Activated B cell treated with CpG ODN at 0.5 μM for 24 hours (primary cell): ENCODE measurements at places on chromosomes 13 and 19.

DNA sequence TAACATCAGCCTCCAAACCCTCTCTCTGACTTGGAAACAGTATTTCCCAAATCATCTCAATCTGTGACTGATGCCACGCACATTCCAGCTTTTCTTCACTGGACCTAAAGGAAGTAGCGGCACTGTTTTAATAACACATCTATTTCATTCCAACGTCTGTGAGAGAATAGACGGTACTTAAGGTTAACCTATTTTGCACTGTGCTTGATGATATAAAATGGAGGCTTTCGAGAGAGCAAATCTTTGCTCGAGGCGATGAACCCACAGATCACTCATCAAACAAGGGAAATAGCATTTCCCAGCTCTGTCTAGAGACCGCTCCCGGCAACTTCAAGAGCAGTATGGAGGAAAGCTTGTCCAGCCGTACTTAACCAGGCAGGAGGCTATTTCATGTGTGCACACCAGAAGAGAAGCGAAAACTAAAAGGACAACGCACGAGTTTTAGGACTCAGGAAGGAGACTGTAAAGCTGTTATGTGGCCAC, 2.9 kb downstream of the UBL3 start:
- peak overlapping the region; percentile 84 for H3K4me3 ChIP-seq
- H3K36me3 ChIP-seq = peaks cover 11% of the 10 kb centered on the region
- H3K27me3 ChIP-seq = no peaks in the 10 kb centered on the region
- no peak for DNase-seq
- H3K4me1 ChIP-seq = peaks cover 46% of the 10 kb centered on the region

DNA sequence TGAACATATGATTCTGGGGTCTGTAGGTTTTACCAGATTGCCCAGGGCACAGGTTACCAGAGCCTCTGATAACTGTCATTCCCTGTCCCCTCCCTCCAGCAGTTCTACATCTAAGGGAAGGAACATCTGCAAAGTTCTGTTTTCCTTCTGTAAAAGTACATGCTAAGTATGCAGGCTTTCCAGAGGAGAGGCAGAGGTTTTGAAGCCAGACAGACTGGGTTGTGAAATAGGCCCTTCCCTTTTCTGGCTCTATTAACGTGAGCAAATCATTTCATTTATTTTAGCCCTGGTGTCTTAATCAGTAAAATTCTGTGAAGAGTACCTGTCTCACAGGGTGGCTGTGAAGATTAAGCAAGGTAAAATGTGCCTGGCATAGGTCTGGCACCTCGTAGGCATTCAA, 66.1 kb upstream of the C1QTNF9 start:
- H3K36me3 ChIP-seq = no peaks in the 10 kb centered on the region
- H3K27ac ChIP-seq = no peak overlapping the region
- no peaks in the 10 kb centered on the region for H3K4me1 ChIP-seq
- H3K27me3 ChIP-seq = no peaks in the 10 kb centered on the region

GRCh38 chr13:28548872-28549271, 53.9 kb upstream of the FLT1 start:
- H3K4me3 ChIP-seq = no peak overlapping the region
- no peak overlapping the region for H3K27ac ChIP-seq
- peaks cover 10% of the 10 kb centered on the region for H3K27me3 ChIP-seq
- no peaks in the 10 kb centered on the region for H3K4me1 ChIP-seq
- no peaks in the 10 kb centered on the region for H3K36me3 ChIP-seq
- no peak for DNase-seq

DNA sequence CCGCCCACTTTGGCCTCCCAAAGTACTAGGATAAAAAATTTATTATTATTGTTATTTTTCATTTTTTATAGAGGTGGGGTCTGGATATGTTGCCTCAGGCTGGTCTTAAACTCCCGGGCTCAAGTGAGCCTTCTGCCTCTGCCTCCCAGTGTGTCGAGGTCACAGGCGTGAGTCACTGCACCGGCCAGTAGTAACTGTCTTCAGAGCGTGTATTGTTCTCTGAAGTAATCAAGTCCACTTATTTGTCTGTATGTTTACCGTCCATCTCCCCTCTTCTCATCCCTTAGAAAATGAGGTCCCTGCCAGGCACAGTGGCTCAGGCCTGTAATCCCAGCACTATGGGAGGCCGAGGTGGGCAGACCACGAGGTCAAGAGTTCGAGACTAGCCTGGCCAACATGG, 18.2 kb upstream of the SULT2B1 start:
- no peak overlapping the region for H3K4me3 ChIP-seq
- DNase-seq = no peak
- no peaks in the 10 kb centered on the region for H3K4me1 ChIP-seq
- H3K27ac ChIP-seq = no peak overlapping the region
- no peaks in the 10 kb centered on the region for H3K36me3 ChIP-seq
- peaks cover 9% of the 10 kb centered on the region for H3K27me3 ChIP-seq

DNA sequence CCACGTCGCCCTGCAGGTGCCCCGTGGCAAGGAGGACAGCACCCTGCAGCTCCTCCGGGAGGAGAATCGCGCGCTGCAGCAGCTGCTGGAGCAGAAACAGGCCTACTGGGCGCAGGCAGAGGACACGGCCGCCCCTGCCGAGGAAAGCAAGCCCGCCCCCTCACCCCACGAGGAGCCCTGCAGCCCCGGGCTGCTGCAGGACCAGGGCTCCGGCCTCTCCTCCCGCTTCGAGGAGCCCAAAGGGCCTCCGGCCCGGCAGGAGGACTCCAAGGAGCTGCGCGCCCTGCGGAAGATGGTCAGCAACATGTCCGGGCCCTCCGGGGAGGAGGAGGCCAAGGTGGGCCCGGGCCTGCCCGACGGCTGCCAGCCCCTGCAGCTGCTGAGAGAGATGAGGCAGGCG, 11.6 kb downstream of the CBY2 start:
- DNase-seq = no peak
- peaks cover 4% of the 10 kb centered on the region for H3K27me3 ChIP-seq
- H3K36me3 ChIP-seq = no peaks in the 10 kb centered on the region
- no peaks in the 10 kb centered on the region for H3K4me1 ChIP-seq

GRCh38 chr19:2164020-2164998, 576 bp downstream of the DOT1L start:
- H3K4me3 ChIP-seq = peak overlapping the region; percentile 95
- H3K27me3 ChIP-seq = no peaks in the 10 kb centered on the region
- H3K36me3 ChIP-seq = peaks cover 4% of the 10 kb centered on the region
- H3K4me1 ChIP-seq = peaks cover 48% of the 10 kb centered on the region
- no peak for DNase-seq

- no peaks in the 10 kb centered on the region for H3K27me3 ChIP-seq
- H3K4me1 ChIP-seq = peaks cover 44% of the 10 kb centered on the region
- peak overlapping the region; percentile 76 for H3K27ac ChIP-seq
- DNase-seq = no peak
Observed at GRCh38 chr13:101624210-101624922, 171.9 kb downstream of the ITGBL1 start.

GRCh38 chr13:62512194-62513141, 1096.8 kb upstream of the PCDH20 start:
- H3K4me1 ChIP-seq = peaks cover 4% of the 10 kb centered on the region
- H3K27ac ChIP-seq = no peak overlapping the region
- H3K4me3 ChIP-seq = no peak overlapping the region
- no peaks in the 10 kb centered on the region for H3K36me3 ChIP-seq
- H3K27me3 ChIP-seq = no peaks in the 10 kb centered on the region

DNA sequence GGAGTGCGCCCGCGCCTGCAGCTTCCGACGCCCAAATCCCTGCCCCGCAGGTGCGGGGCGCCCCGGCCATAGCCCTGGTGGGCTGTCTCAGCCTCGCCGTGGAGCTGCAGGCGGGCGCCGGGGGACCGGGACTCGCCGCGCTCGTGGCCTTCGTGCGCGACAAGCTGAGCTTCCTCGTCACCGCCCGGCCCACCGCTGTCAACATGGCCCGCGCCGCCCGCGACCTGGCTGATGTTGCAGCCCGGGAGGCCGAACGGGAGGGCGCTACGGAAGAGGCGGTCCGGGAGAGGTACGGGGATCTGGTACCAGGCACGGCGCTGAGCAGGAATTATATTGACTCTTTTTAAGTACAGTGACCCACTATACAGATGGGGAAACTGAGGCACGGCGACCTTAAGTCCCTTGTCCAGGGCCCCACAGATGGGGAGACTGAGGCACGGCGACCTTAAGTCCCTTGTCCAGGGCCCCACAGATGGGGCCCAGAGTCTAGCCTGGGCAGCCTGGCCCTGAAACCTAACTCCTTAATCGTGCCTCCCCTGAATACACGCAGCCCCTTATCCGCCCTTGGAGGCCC, 586 bp downstream of the MRI1 start:
- peaks cover 16% of the 10 kb centered on the region for H3K4me1 ChIP-seq
- H3K27ac ChIP-seq = no peak overlapping the region
- peak overlapping the region; percentile 79 for H3K4me3 ChIP-seq
- H3K36me3 ChIP-seq = peaks cover 29% of the 10 kb centered on the region
- H3K27me3 ChIP-seq = no peaks in the 10 kb centered on the region

GRCh38 chr19:42627916-42628315, 33.2 kb upstream of the CEACAM8 start:
- peaks cover 16% of the 10 kb centered on the region for H3K27me3 ChIP-seq
- H3K36me3 ChIP-seq = no peaks in the 10 kb centered on the region
- DNase-seq = no peak
- no peak overlapping the region for H3K27ac ChIP-seq
- H3K4me3 ChIP-seq = no peak overlapping the region
- peaks cover 2% of the 10 kb centered on the region for H3K4me1 ChIP-seq

DNA sequence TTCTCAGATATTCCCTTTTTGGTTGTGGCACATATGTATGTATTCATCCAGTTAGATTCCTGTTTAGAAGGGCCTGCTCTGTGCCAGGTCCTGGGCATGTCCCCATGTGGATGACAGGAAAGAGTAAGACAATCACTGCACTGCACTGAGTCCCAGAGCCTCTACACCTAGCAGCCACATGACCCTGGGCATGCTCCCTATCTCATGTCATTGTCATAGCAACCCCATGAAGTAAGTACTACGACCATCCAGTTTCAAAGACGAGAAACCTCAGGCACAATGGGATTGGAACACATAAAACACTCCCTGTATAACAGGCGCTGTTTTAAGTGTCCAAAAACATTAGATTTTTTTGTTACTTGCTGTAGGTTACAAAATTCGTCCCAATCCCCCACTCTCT, 594.4 kb downstream of the UQCRFS1 start:
- no peaks in the 10 kb centered on the region for H3K36me3 ChIP-seq
- no peak for DNase-seq
- H3K27ac ChIP-seq = no peak overlapping the region
- H3K4me3 ChIP-seq = no peak overlapping the region
- no peaks in the 10 kb centered on the region for H3K4me1 ChIP-seq
- H3K27me3 ChIP-seq = no peaks in the 10 kb centered on the region

- no peaks in the 10 kb centered on the region for H3K4me1 ChIP-seq
- H3K27me3 ChIP-seq = peaks cover 12% of the 10 kb centered on the region
- no peaks in the 10 kb centered on the region for H3K36me3 ChIP-seq
- H3K27ac ChIP-seq = no peak overlapping the region
- no peak for DNase-seq
- H3K4me3 ChIP-seq = no peak overlapping the region
Observed at GRCh38 chr13:78029901-78030300, 111.3 kb upstream of the EDNRB start.

DNA sequence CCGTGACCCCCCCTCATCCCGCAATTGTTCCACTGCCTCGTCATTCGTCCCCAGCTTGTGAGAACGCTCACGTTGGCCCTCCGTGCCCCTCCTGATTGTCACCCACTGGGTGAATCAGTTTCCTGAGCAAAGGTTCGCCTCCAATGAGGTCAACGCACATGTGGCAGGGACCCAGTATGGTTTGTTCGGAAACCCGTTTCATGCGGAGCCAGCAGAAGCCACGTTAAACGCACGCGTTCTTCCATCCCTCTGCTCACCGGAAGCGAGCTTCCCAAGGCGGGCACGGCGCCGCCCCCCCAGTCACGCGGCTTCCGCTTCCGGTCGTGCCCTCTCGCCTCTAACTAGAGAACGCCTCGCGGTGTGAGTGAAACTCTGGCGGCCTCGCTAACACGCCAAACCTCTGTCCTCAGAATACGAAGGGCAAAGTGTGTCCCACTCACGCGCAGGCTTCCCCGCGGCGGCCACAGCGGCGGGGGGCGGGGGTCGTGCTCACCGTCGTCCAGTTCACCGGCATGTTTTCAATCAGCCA, 18.0 kb upstream of the CFAP97D2 start:
- H3K36me3 ChIP-seq = no peaks in the 10 kb centered on the region
- no peak overlapping the region for H3K27ac ChIP-seq
- DNase-seq = no peak
- peaks cover 56% of the 10 kb centered on the region for H3K4me1 ChIP-seq
- peaks cover 13% of the 10 kb centered on the region for H3K27me3 ChIP-seq
- H3K4me3 ChIP-seq = no peak overlapping the region
